GM23248 (cell line): ENCODE measurements at places on chromosomes 16 and 17.
A peak's percentile ranks its signal among the peaks of the same experiment; 100 is the strongest.

DNA sequence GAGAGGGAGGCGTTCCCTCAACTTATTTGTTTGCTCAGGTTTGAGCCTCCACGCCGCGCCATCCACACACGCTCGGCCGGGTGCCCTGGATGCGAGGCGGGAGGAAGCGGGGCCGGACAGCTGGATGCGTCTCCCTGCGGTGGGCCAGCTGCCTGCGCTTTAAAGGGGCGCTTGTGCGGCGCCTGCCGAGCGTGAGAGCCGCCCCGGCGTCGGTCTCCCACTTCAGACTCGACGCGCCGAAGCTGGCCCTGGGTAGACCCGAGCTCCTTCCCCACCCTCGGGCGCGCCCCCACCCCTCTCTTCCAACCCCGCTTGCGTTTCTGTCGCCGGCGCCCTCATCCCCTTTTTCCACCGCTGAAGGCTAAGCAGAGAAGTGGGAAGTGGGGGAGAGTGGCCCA, 527 bp upstream of the CHAD start:
- H3K4me1 ChIP-seq, result no peaks in the 10 kb centered on the region
- H3K27me3 ChIP-seq, result peaks cover 13% of the 10 kb centered on the region
- peak; percentile 49 for DNase-seq
- H3K4me3 ChIP-seq, result peak overlapping the region; percentile 63
- H3K36me3 ChIP-seq, result no peaks in the 10 kb centered on the region
- H3K27ac ChIP-seq, result no peak overlapping the region

DNA sequence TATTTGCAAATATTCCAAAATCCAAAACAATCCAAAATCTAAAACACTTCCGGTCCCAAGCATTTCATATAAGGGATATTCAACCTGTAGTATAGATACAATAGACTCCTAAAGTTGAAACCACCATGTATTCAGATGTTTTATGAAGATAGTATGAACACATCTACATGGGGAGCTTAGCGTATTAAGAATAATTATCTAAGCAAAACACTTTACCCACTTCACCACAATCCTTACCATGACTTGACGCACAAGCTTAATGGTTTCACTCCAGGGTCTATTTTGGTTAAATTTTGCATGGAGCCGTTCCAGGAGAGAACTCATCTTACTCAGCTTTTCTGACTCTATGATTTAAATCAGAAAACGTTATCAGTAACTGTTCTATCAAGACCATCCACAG, 3.5 kb downstream of the MED1 start:
- no peak overlapping the region for H3K4me3 ChIP-seq
- peaks cover 18% of the 10 kb centered on the region for H3K36me3 ChIP-seq
- H3K27ac ChIP-seq, result no peak overlapping the region
- no peak for DNase-seq
- no peaks in the 10 kb centered on the region for H3K27me3 ChIP-seq

DNA sequence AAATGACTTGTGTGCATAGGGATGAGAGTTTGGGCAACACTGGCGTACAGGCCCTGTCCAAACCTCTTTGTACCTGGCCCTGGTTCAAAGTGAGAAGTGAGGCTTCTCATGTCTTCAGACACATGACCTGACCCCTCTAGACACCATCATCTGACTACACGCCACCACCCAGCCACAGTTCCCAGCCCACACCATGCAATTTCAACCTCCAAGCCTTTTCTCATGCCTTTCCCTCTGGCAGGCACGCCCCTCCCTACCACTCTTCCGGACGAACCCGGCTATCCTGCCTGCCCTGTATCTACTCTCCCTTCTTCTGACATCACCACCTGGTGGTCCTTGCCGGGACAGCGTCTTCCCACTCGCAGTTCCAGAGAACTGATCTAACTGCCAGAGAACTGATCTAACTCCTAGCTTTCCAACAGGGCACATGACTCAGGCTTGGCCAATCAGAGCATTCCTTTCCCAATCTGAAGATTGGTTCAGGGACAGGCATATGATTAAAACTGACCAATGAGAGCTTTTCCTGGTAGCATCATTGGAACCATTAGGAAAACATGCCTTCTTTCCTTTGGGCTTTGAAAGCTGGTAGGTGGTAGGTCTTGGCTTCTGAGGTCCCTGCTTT, 27.1 kb upstream of the IL21R start:
- no peak overlapping the region for H3K27ac ChIP-seq
- H3K27me3 ChIP-seq, result no peaks in the 10 kb centered on the region
- H3K36me3 ChIP-seq, result no peaks in the 10 kb centered on the region
- 0 out of 2 replicates have a peak, but pooled peaks cover under 1% of the 10 kb centered on the region for H3K4me1 ChIP-seq
- DNase-seq, result peak; percentile 72
- no peak overlapping the region for H3K4me3 ChIP-seq

DNA sequence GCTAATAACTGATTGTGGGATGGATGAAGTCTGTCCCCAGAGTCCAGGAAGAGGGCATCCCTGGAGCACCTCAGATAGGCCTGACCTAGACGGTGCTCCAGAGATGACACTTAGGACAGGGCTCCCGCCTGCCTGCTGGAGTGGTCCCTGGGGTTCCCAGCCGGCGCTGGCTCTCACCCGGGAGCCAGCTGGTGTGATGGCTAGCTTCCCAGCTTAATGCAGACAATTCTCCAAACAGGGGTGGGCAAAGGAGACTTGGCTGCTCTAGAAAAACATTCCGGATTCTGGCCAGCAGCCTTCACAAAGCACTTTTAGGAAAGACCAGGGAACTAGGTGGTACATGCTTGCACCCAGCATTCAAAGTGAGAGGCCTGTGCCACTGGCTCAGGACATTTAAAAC, 18.6 kb downstream of the ACE start:
- no peaks in the 10 kb centered on the region for H3K36me3 ChIP-seq
- no peak overlapping the region for H3K4me3 ChIP-seq
- H3K4me1 ChIP-seq, result peaks cover 11% of the 10 kb centered on the region

GRCh38 chr16:22641131-22641628, 130.5 kb downstream of the NPIPB5 start:
- H3K36me3 ChIP-seq, result no peaks in the 10 kb centered on the region
- DNase-seq, result peak; percentile 61
- no peak overlapping the region for H3K4me3 ChIP-seq
- 0 out of 2 replicates have a peak, but pooled peaks cover 4% of the 10 kb centered on the region for H3K4me1 ChIP-seq
- peaks cover 32% of the 10 kb centered on the region for H3K27me3 ChIP-seq

- no peak overlapping the region for H3K27ac ChIP-seq
- no peaks in the 10 kb centered on the region for H3K27me3 ChIP-seq
- H3K4me3 ChIP-seq, result no peak overlapping the region
These were observed 44.4 kb upstream of the ZFHX3 start for GRCh38 chr16:73092236-73092781.

DNA sequence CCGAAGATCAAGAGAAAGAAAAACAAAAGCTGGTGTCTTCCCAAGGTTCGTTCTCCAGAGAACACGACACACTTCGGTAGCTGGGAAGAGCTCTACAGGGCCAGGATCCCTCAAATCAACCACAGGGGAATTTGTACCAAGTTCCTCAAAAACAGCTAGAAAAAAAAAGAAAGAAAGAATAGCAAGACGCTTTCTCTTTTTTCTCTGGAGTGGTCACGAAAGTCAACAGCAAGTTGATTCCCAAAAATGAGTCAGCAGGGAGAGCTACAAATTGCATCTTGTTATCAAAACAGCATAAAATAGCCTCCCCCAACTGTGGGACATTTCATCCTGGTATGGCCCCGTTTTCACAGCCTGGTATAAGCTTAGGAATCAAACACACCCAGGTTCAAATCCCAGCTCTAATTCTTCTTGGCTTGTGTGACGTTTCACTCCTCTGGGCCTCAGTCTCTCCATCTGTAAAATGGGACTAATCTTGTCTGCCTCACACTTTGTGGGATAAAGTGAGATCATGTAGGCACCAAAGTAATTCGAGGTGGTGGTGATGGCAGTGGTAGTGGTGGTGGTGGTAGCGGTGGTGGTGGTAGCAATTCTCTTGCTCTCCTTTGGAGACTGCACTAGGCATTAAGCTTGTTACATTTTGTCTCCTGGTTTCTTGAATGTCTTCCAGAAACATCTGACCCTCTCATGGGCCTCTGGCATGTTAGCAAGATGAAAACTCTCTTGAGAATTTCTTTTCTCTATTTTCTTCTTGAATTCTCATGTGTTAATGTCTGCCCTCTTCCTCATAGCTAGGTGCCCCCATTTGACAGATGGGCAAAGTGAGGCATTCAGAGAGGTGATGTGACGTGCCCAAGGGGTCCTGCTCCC, 988 bp upstream of the IL21R start:
- no peak overlapping the region; the same call in 1 of the 2 replicates for H3K4me3 ChIP-seq
- no peaks in the 10 kb centered on the region for H3K27me3 ChIP-seq
- peaks cover 17% of the 10 kb centered on the region for H3K4me1 ChIP-seq
- DNase-seq, result peak; percentile 75

DNA sequence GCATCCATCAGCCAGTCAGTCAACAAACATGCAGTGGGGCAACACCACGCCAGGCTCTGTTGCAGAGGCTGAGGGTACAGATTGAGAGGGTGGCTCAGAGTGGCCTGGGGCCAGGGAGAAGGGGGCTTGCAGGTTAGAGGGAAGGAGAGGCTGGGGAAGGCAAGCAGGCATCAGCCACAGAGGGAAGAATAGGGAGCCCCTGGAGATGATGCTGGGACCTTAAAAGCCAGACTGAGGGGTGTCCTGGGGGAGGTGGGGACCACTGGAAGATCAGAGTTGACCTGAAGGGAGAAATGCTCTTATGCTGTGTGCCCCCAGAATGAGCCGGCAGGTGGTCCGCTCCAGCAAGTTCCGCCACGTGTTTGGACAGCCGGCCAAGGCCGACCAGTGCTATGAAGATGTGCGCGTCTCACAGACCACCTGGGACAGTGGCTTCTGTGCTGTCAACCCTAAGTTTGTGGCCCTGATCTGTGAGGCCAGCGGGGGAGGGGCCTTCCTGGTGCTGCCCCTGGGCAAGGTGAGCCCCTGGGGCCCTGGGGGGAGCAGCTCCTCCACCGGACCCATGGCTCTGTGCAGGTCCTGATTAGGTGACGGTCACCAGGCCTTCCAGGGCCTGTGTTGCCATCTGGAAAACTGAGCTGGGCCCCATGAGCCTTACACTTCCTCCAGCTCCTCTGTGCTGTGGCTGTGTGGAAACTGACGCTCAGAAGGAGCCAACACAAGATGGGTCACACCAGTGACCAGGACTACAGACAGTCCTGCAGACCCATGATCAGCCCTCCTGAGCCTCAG, 1.7 kb downstream of the CORO1A start:
- no peaks in the 10 kb centered on the region for H3K36me3 ChIP-seq
- no peaks in the 10 kb centered on the region for H3K27me3 ChIP-seq
- DNase-seq, result no peak
- no peaks in the 10 kb centered on the region for H3K4me1 ChIP-seq

GRCh38 chr16:20323591-20324117, 3.7 kb downstream of the GP2 start:
- no peaks in the 10 kb centered on the region for H3K4me1 ChIP-seq
- H3K36me3 ChIP-seq, result no peaks in the 10 kb centered on the region
- no peak overlapping the region for H3K27ac ChIP-seq
- H3K27me3 ChIP-seq, result no peaks in the 10 kb centered on the region

DNA sequence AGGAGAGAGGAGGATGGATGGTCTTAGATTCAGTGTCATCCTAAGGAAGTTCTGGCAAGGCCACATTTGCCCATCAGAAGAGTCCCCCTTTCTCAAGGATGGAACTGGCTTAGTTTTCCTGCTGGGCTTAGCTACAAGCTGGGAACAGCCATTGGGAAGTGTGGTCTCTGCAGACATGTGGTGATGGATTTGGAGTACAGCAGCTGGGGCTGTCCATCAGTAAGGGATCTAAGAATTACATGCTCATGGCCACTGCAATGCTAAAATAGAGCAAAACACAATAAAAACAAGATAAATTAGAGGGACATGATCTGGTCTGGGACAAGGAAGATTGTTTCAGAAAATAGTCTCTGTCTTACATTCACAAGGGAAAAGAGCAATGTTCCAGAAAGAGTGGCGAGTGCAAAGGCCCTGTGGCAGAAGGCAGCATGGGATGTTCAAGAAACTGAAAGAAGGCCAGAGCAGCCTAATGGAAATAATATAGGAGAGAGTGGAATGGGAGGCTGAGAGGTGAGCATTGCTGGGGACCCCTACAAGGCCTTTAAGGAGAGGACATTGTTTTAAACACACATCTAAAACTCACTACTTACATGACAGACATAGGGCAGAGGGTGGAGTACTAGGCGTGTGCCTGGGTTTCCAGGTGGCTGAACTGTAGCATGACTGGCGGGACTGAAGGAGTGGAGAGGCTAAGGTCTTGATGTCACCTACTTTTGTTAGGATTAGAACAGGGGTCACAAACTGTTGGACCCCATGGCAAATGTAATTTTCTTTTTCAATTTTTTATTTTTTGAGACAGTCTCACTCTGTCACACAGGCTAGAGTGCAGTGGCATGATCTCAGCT, 17.0 kb upstream of the TOX3 start:
- no peak overlapping the region for H3K27ac ChIP-seq
- no peaks in the 10 kb centered on the region for H3K27me3 ChIP-seq
- H3K36me3 ChIP-seq, result no peaks in the 10 kb centered on the region

- H3K27ac ChIP-seq, result no peak overlapping the region
- no peaks in the 10 kb centered on the region for H3K36me3 ChIP-seq
- peaks cover 14% of the 10 kb centered on the region for H3K27me3 ChIP-seq
- no peak for DNase-seq
These were observed 373.2 kb upstream of the TNRC6C start for GRCh38 chr17:77585142-77585860.

- H3K36me3 ChIP-seq, result no peaks in the 10 kb centered on the region
- H3K4me3 ChIP-seq, result no peak overlapping the region
- H3K4me1 ChIP-seq, result peaks cover 16% of the 10 kb centered on the region
- no peak for DNase-seq
- H3K27me3 ChIP-seq, result no peaks in the 10 kb centered on the region
These were observed 8.6 kb downstream of the PDP2 start for GRCh38 chr16:66888647-66889615.

DNA sequence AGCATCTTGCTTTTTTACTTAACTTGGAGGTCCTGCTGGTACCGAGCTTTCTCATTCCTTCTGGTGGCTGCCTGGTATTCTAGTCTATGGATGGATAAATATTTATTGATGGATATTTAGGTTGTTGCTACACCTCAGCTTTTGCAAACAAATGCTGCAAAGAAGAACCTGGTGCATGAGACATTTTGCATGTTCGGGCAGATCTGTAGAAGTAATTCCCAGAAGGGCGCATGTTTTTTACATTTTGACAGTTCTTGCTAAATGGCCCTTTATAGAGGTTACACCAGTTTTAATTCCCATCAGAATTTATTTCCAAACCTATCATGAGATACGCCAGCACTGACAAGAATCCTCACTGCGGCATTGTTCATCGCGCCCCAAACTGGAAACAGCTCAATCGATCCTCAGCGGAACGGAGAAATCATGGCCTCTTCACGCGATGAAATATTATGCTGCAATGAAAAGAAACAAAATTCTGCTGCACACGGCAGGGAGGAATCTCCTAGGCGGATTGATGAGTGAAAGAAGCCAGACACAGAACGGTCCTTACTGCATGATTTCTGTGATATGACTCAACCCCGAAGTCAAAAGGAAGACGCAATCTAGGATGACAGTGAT, 68.0 kb upstream of the CREBBP start:
- H3K36me3 ChIP-seq, result no peaks in the 10 kb centered on the region
- no peak for DNase-seq
- no peak overlapping the region for H3K4me3 ChIP-seq
- peaks cover 41% of the 10 kb centered on the region for H3K4me1 ChIP-seq
- no peaks in the 10 kb centered on the region for H3K27me3 ChIP-seq
- no peak overlapping the region for H3K27ac ChIP-seq

DNA sequence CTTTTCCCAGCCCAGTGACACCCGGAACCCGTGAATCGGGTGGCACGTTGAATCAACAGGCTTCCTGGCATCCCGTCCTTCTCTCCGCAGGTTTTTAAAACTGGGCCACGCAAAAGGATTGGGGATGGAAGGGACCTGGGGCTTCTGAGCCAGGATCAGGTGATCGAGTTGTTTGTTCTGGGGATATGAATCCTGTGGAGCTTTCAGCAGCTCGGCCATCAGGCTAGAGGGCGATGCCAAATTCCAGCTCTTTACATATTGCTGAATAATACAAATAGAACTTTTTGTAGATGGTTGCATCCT, 473 bp downstream of the SUPT6H start:
- H3K36me3 ChIP-seq, result no peaks in the 10 kb centered on the region
- peak overlapping the region; percentile 96 for H3K4me3 ChIP-seq
- peaks cover 23% of the 10 kb centered on the region for H3K4me1 ChIP-seq
- DNase-seq, result no peak
